ENCODE measurements at places on chromosomes 1 and 21. TPM values are rescaled to one million over a fixed set of nuclear protein-coding genes. Genes with fewer than 3 reads are reported as not detected.

DNA sequence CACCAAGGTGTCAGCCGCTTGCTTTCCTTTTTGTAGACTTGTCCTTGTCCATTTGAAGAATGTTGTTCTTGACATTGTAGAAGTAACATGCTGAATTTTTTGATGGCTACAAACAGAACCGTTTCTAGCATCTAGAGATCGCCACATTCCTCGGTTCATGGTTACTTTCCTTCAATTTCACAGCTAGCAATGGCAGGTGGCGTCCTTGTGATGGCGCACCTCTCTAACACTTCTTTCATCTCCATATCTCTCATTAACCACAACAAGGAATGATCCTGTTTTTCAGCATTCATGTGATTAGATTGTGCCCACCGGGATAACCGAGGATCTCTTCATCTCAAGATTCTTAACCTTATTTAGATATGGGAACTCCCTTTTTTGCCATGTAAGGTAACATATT lies 2129.8 kb downstream of the NCAM2 start:
- no peak overlapping the region for H3K4me3 ChIP-seq
- H3K27me3 ChIP-seq = no peaks in the 10 kb centered on the region
- no peaks in the 10 kb centered on the region for H3K36me3 ChIP-seq
- H3K4me1 ChIP-seq = no peaks in the 10 kb centered on the region

- H3K4me1 ChIP-seq = no peaks in the 10 kb centered on the region
- no peak overlapping the region for H3K27ac ChIP-seq
- no peaks in the 10 kb centered on the region for H3K27me3 ChIP-seq
Measured at GRCh38 chr1:201813226-201813625, 15.7 kb upstream of the IPO9 start.

The PGLYRP4 gene
- total RNA-seq = not detected

GRCh38 chr1:8431784-8432183 lies 113.9 kb downstream of the SLC45A1 start:
- no peak for DNase-seq
- H3K27me3 ChIP-seq = no peaks in the 10 kb centered on the region
- no peaks in the 10 kb centered on the region for H3K36me3 ChIP-seq
- no peak overlapping the region for H3K4me3 ChIP-seq

GRCh38 chr1:59645893-59646292 lies 168.9 kb upstream of the HOOK1 start:
- DNase-seq = no peak
- no peak overlapping the region for H3K4me3 ChIP-seq
- H3K27me3 ChIP-seq = no peaks in the 10 kb centered on the region
- H3K36me3 ChIP-seq = no peaks in the 10 kb centered on the region

- H3K27ac ChIP-seq = no peak overlapping the region
- peaks cover 13% of the 10 kb centered on the region for H3K36me3 ChIP-seq
- no peak overlapping the region for H3K4me3 ChIP-seq
- H3K27me3 ChIP-seq = no peaks in the 10 kb centered on the region
- H3K4me1 ChIP-seq = no peaks in the 10 kb centered on the region
- DNase-seq = no peak
Measured at GRCh38 chr1:246748867-246749266, 24.7 kb downstream of the SCCPDH start.

The ZBED6 gene
- 9.0 TPM for total RNA-seq

DNA sequence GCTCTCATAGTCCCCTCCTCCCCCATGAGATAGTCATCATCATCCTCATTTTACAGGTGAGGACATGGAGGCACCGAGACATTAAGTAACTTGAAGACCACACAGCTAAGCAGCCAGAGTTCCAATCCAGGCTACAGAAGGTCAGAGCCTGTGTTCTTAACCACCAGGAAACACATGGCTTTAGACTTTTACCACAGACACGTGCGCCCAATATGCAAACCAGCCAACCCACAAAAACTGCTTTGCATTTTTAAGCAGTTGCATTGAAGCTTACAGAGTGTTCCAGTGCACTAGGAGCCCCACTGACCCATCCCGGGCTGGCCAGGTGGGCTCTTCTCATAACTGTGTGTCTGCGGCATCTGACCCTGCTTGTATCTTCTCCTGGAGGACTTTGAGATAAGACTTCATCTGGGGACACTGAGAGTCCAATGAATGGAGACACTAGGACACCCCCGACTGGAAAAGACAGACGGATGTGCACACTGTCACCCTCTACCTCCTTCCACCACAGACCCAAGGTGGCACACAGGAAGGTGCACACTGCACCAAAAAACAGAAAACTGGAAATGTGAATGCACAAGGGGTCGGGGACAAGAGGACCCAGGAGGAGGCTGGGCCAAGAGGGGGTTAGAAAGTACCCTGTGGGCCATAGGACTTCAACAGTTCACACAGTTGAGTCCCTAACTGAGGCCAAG lies 56.4 kb downstream of the ETS2 start:
- no peak for DNase-seq
- H3K4me3 ChIP-seq = no peak overlapping the region
- H3K4me1 ChIP-seq = peaks cover 9% of the 10 kb centered on the region

The ATP1A4 gene
- total RNA-seq = not detected

DNA sequence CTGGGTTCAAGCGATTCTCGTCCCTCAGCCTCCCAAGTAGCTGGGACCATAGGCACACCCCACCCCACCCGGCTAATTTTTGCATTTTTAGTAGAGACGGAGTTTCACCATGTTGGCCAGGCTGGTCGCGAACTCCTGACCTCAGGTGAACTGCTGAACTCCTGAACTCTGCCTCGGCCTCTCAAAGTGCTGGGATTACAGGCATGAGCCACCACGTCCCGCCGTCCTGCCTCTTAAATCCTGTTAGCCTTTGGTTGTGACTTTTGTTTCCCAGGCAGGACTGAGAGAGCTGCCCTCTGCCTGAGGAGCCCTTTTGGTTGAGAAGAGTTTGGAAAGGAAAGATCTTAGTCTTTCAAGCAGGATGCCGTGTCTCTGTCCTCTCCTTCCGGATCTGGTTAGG lies 59.3 kb upstream of the C1orf174 start:
- no peaks in the 10 kb centered on the region for H3K36me3 ChIP-seq
- no peak for DNase-seq
- H3K4me1 ChIP-seq = no peaks in the 10 kb centered on the region
- H3K27ac ChIP-seq = no peak overlapping the region

The HHIPL2 gene
- not detected for total RNA-seq

DNA sequence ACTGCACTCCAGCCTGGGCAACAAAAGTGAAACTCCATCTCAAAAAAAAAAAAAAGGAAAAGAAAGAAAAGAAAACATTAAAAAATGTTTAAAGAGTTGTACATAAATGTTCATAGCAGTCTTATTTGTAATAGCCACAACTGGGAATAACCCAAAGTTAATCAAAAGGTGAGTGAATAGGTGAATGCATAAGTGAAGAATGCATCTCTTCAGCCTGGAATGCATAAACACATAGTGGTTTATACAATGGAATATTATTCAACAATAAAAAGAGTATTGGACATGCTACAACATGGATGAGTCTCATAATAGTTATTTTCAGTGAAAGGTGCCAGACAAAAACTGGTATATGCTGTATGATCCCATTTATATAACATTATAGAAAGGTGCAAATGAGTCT lies 18.1 kb downstream of the LDLRAD1 start:
- H3K27me3 ChIP-seq = no peaks in the 10 kb centered on the region
- H3K4me3 ChIP-seq = no peak overlapping the region
- H3K36me3 ChIP-seq = no peaks in the 10 kb centered on the region
- no peak for DNase-seq
- H3K27ac ChIP-seq = no peak overlapping the region

The HSD3B2 gene
- not detected for total RNA-seq

GRCh38 chr1:192376374-192376773 lies 59.6 kb downstream of the RGS21 start:
- H3K27ac ChIP-seq = no peak overlapping the region
- no peak for DNase-seq

DNA sequence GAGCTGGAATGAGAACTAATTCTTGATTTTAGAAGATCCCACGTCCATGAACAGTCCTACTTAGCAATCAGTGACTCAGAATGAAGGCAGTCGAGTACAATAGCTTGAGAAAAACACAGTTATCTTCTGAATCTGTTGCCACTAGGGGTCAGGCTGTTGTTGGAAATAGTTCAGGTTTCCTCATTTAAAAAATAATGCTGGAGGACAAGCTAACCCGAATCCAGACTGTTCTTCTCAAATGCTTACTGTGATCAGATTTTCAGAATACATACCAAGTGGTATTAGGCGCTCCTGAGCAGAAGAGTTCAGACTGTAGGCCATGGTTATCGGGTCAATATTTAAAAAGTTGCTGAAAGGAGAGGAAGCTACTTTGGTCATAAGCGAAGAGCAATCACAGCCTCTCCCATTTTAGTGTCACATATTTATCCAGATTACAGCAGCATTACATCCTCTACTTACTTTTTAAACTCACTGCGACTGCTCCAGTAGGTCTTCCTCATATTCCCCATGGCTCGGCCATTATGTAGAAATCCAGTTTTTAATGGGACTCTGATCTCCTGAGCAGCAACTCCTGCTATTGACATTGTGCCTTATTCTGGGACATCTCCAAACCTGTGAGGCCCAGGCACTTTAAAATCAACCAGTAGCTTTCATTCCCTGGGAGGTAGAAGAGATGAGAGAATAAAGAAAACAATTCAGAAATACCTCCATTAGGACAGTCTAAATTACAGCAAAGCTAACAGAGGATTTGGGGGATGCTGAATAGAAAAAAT lies 10.9 kb downstream of the ERRFI1 start:
- H3K36me3 ChIP-seq = peaks cover 29% of the 10 kb centered on the region
- H3K4me1 ChIP-seq = peaks cover 88% of the 10 kb centered on the region
- peak overlapping the region; percentile 94 for H3K27ac ChIP-seq
- no peaks in the 10 kb centered on the region for H3K27me3 ChIP-seq
- H3K4me3 ChIP-seq = no peak overlapping the region

The DNAJC11 gene
- total RNA-seq = 40.7 TPM

DNA sequence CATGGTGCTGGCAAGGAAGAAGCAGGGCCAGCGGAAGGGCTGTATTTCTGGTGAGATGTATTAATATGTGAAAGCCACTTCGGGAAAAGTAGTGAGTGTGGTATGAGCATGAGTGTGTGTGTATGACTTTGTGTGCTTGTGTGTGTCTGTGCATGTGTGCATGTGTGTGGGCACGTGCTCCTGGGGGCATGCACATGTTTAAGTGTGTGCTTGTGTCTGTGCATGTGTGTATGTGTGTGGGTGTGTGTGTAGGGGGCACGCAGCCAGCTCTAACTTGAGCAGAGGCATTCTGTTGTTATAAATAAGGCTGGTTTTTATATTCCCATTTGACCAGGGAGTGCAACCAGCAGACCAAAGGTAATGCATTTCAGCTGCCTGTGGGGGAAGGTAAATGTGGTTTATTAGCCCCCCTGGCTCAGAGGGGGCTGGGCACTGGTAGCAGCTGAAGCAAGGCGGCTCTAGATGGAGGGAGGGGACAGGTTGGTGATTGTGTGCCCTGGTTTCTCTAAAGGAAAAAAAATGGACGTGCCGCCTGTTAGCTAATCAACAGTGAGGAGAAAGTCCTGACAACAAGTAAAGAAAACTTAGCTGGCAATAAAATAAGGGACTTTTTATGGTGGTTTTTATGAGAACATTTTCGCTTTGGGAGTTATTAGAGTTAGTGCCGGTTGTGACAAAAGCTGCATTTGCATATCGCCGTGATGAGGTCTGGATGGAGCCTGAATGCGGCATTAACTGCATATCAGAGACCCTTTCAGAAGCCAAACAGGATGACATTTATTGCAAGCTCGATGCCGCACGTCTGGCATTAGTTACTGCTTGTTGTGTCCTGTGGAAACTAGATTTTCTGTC lies 180.1 kb downstream of the CAMTA1 start:
- no peak overlapping the region for H3K4me3 ChIP-seq
- no peaks in the 10 kb centered on the region for H3K36me3 ChIP-seq
- H3K27ac ChIP-seq = peak overlapping the region; percentile 78
- no peak for DNase-seq
- no peaks in the 10 kb centered on the region for H3K27me3 ChIP-seq

The FAM72C gene
- total RNA-seq = not detected

The CRP gene
- 26.7 TPM for total RNA-seq

The KRTAP12-2 gene
- not detected for total RNA-seq

The PSRC1 gene
- total RNA-seq = 2.3 TPM

DNA sequence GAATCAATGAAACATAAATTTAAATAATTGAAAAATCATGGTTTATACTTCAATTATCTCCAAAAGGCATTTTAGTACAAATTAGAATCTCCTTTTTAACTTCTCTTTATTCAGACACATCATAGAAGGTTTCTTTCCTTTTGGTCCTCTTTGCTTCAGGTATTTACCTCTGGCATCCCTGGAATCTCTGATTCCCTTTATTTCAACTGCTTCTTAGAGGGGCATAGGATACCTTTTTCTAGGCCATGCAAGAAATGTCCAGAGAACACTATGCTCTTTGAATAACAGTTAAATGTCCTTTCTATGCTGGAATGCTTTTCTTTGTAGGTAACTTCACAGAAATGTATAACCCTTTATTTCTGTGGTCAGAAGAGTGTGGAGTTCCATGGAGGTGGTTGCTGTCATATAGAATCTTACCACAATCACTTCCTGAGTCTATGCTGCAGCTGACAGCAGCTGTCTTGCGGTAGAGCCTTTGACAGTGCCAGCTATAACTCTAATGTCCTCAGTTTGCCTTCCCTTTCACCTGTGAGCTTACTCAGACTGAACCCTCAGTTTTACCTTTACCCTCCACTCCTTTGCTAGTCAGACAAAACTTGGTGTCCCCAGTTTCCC lies 8.6 kb downstream of the LAMC2 start:
- no peaks in the 10 kb centered on the region for H3K4me1 ChIP-seq
- H3K27ac ChIP-seq = no peak overlapping the region
- no peak for DNase-seq
- H3K4me3 ChIP-seq = no peak overlapping the region
- no peaks in the 10 kb centered on the region for H3K27me3 ChIP-seq

DNA sequence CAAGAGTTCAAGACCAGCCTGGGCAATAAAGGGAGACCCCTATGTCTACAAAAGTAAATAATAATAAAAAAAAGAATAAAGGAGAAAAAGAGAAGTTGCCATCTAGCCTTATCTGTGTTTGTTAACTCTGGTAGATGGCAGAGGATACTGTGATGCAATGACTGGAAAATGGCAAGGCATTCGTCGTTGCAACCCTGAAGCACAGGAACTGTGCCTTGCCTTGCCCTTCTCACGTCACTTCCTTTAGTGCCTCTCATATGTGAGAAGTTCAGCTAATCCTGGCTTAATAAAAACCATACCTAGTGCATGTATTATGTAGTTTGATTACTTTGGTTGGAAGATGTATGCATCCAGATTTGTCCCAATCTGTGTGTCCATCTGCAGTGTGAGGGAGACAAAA lies 25.8 kb upstream of the PIGC start:
- no peak overlapping the region for H3K4me3 ChIP-seq
- DNase-seq = no peak
- no peaks in the 10 kb centered on the region for H3K27me3 ChIP-seq
- no peak overlapping the region for H3K27ac ChIP-seq

The TIAM1 gene
- 0.66 TPM for total RNA-seq

DNA sequence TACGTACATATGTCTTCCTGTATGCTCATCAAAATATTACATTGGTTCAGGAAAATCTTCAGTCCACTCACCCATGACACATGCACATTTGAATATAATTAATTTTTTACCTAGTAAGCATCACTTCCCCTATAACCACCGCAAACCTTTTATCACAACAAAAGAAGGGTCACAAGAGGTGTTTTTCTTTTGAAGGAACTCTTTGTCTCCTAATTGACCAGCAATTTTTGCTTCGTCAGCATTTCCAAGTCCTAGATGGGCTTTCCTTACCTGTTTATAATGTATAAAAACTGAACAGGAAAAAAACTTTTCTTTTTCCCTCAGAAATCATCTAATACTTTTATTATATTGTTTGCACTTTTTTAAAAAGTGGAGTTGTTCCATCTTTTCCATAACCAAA lies 631.3 kb downstream of the PLA2G4A start:
- no peak overlapping the region for H3K27ac ChIP-seq
- H3K4me3 ChIP-seq = no peak overlapping the region
- H3K36me3 ChIP-seq = no peaks in the 10 kb centered on the region
- H3K27me3 ChIP-seq = no peaks in the 10 kb centered on the region
- no peak for DNase-seq
- no peaks in the 10 kb centered on the region for H3K4me1 ChIP-seq

Data from gastrocnemius medialis (tissue), 4 donors.